ENCODE measurements at places on chromosomes 11 and 22. TPM values are rescaled to one million over a fixed set of nuclear protein-coding genes. Genes with fewer than 3 reads are reported as not detected.
A peak's percentile ranks its signal among the peaks of the same experiment; 100 is the strongest.

The HTR3A gene
- total RNA-seq = not detected

The MGAT3 gene
- total RNA-seq = 41.5 TPM

The FSHB gene
- not detected for total RNA-seq

GRCh38 chr11:105799728-105800462 lies 190.0 kb downstream of the GRIA4 start:
- no peak for DNase-seq

DNA sequence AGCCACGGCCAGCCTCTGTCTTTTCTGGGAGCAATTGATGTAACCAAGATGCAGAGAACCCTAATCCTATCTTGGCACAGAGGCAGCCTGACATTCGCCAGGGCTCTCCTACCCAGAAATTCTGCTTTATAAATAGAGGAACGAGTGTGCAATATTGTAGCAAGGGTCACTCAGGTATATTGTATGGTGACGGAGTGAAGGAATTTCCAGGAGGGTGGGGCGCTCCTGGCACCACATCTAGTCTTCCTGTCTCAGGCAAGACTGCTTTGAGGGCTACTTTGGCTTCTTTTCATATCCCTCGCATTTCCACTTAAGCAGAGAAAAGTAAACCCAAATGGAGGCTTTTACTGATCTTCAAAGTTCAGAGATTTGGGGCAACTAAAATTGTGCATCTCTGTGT lies 114.4 kb downstream of the BARX2 start:
- no peak for DNase-seq

DNA sequence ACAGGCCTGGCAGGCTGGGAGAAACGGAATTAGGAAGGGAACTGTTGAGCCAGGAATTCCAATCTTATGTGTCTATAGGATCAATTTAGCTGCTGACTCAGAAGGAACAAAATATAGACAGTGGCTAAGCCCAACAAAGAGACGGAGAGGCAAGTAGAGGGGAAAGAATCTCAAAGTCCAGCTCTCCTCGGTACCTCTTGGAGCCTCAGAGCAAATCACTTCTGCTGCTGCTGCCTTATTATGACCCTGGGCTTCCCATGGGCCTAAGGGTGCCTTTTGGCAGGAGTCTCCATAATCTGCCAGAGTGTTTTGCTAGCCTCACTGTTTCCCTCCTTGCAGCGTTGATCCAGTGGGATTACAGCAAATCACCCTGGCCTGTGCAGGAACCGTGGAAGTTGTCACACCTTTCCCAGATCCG lies 31.7 kb downstream of the PAX6 start:
- DNase-seq = no peak

- no peak for DNase-seq
These were observed 107.7 kb upstream of the DDI1 start for GRCh38 chr11:103928802-103929161.

GRCh38 chr11:13238879-13239514 lies 38.6 kb upstream of the BMAL1 start:
- peak; percentile 49 for DNase-seq

DNA sequence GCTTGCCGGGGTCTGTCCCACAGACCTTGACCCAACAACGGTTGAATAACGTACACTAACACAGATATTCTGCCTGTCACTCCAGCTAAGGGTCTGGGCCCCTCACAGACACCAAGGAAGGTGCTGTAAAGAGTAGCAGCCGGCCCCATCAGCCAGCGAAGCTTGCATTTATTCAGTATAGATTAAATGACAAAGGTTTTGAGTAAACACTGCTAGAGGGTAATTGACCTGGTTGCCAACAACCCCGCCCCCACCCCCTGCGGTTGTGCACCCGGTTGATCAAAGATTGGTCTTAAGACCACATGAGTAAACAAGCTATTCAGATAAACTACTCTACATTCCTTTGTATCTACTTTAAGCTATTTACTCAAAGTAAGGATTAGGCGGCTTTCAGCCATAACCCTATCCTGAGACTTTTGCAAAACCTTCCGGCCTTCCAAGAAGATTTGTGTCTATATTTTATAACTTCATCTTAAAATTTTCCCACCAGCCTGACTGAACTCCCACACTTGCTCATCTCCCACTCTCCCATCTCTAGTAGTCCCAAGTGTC lies 4.8 kb upstream of the CKAP5 start:
- DNase-seq = no peak

DNA sequence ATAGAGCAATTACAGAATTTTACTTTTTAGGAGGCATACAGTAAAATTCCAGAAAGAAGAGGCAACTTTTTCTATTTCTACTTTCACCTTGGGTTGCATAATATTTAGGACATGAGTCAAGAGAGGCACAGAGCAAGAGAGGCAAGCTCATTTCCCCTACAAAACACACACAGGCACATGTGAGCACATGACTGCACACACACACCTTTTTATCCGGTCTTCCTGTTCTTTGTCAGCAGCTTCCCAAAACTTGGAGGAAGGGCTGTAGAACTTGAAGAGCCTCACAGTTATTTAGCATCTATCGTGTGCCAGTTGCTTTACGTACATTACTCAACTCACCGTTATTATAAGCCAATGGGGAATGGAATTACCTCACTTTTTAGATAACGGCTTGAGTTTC lies 37.8 kb upstream of the CCDC179 start:
- no peak for DNase-seq

- DNase-seq = no peak
These were observed 118.5 kb downstream of the APOL5 start for GRCh38 chr22:35835998-35836691.

DNA sequence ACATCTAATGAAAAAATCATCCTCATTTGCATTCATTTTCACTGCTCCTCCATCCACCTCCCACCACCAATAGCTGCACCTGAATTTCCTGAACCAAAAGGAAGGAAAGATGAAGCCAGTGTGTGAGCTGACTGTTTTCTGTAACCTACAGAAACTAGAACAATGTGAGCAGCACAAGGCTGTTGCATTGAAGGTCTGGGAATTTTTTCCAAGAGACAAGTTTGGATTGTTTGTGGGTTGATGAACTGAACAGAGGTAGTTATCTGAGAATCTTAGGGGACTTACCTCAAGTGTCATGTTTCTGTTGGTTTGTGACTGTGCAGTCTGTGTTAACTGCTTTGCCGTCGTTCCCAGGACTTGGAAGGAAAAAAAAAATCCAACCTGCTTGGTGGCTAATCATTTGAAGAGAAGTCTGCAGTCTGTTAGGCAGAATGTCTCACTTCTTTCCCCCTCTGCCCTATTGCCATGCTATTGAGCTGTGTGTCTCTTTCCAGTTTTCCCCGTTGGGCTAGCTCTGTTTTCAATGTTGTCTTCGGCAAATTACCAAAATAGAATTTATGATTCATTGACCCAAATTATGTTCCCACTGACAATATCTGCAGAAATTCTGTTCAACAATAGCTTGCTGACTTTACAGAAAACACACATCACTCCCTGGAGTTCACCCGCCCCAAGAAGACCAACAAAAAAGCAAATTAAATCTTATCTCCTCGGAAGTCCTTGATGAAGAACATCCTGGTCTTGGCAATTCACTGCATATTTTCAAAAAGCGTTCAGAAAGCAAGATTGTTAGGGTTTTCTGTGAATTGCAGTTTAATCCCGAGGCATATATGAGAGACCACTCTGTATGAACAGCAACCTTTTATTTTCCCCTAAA lies 76.0 kb downstream of the SC5D start:
- no peak for DNase-seq

GRCh38 chr22:28771195-28771791 lies 1.2 kb upstream of the CCDC117 start:
- no peak for DNase-seq

DNA sequence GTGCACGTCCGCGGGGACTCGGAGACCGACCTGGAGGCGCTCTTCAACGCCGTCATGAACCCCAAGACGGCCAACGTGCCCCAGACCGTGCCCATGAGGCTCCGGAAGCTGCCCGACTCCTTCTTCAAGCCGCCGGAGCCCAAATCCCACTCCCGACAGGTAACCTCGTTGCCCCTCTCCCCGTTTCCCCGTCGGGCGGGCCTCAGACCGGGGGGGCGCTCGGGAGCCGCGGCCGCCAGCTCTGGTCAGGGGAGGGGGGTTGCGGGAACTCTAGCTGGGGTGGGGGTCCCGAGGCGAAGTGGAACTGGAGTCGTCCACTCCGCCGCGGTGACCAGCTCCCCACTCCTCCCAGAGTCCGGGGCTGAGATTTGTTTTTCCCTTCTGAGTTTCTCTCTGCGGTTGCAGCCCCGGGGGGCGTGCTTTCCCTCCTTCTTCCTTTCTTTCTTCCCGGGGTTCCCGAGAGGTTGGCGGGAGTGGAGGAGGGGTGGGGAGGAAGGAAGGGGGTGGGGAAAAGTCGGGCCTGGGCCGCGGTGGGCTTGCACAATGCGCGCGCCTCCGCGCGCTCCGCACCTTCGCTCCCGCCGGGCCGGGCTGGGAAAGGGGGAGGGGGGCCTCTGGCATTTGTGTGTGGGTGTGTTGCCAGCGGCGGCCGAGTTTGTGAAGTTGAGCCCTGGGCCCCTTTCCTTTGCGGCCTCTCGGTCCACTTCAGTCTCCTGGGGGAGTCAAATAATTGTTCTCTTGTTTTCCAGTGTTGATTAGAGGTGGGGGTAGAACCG lies 952 bp downstream of the YAP1 start:
- peak; percentile 85 for DNase-seq

- DNase-seq = no peak
These were observed 9.5 kb downstream of the DRICH1 start for GRCh38 chr22:23622634-23623033.

DNA sequence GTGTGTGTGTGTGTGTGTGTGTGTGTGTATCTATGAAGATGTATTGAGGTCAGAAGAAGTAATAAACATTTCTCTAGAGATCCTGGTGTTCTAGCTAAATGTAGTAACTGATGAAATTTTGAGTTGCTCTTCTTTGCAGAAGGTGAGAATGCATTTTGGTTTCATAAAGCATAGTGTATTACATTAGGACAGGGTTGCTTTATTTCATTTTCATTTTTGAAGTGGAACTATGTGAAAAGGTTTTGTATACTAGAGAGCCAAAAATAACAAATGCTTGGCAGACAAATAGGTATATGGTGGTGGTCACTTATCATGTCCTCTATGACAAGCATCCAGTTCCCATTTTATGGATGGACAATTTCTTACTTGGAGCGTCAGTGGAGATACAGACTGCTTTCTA lies 99.0 kb downstream of the CASP12 start:
- DNase-seq = no peak

DNA sequence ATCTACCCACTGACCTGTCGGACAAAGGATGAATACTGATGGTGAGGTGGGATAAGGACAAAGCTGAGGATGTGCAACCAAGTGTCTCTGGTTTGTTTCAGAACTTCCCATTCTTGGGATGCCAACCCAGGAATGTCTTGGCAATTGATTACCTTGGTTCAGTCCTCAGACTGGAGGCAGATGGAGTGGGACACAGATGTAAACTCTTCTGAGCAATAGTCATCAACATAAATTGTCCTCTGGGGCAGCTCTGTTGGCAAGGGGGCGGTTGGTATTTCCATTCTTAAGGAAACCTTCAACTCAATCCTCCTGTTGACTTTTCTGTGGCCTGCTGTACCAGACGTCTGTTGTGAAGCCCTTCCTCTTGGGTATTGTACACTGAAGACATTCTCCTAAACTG lies 6.8 kb downstream of the ABTB2 start:
- DNase-seq = no peak

DNA sequence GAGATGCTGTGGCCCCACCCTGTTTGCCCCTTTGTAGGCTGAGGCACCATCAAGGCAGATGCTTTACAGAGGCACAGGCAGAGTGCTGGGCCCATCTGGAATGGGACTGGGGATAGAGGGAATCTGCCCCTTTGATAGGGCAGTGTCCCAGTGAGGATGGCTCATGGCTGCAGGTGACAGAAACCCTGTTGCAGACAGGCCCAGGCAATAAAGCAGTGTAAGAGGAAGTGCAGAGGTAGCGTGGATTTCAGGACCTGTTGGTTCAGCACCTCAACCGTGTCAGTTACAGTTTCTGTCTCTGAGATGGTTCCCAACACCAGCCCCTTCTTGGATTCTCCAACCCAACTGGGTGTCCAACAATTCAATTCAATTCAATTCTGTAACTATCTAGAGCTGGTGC lies 25.1 kb downstream of the PRDM11 start:
- no peak for DNase-seq
